ENCODE measurements at places on chromosomes 12 and 14.

DNA sequence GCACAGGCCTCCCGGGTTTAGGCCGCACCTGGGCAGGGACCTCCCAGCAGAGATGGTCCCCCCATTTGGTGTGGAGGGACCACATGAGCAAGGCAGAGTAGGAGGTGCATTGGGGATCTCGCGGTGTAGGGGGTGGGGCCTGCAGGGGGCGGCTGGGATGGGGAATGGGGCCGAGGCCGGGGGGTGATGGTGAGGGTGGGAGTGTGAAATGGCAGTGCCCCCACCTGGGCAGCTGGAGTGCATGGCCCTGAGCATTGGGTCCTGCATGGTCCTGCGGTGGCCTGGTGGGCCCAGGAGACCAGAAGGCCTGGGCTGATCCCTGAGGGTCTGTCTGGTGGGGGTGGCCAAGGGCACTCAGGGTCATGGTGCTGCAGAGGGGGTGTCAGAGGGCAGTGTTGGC, 111.8 kb downstream of the KIF26A start:
- no peak for DNase-seq

DNA sequence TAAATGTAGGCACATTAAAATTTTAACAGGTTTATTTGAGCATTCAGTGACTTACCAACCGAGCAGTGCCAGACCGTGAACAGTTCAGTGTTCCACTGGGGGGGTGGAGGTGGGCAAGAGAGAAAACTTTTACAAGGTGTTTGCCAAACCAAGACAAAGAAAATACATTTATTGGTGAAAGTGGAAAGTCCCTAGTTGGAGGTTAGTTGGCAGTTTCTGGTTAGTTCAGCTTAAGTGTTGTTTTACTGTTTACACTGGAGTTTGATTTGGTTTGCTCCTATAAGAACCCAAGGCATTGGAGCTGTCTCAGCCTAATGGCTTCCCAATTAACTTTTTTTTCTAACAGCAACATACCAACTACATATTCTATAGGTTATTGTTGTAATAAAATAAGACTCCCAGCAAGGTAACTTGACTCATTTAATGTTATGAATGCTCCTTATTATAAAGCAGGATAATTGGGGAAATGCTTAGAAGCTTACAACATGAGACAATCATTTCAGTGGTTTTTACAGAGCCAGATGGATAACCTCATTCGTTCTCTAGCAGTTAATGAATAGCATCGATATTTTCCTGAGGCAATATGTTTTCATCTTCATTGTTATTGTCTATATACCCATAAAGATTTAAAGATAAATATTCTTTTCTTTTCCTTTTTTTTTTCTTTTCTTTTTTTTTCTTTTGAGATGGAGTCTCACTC, 115.8 kb downstream of the ETNK1 start:
- DNase-seq = no peak

- no peak for DNase-seq
Observed at GRCh38 chr14:33307691-33308251, 369.1 kb downstream of the NPAS3 start.

DNA sequence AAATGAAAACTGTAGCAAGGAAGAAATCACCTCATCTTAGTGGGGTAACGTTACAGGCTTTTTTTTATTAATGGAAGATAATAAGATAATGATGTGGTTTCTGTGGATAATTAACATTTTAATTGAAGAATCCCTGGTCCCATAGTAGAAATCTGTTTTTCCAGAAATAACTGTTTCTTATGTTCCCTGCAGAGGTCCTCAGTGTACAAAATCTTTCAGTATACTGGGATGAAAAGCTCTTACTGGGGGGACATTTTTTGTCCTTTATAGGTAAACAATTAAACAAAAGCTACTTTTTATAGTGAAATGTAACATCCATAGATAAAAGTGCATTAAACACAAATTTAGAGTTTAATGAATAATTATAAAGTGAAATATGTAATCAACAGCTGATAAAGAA, 312.2 kb downstream of the ATXN7L3B start:
- DNase-seq = no peak

DNA sequence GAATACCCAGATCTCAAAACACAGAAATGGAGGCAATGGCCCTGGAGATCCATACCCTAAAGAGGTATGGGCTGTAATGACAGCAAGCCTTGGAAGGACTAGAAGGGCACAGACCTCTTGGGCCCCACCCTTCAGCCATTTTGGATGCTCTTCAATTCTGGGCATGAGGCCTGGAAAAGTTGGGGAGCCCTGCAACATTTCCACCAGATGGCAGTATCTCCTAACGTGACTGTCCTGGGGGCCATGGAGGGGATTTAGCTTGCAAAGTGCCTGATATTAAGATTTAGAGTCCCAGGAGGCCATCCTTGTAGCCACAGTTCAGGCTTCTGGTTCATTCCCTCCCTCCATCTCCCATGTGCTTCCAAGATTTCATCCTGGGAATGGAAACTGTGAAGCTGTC, 30.2 kb downstream of the KCNA5 start:
- DNase-seq = no peak

GRCh38 chr12:54131641-54132280, 57.0 kb downstream of the SMUG1 start:
- DNase-seq = no peak

DNA sequence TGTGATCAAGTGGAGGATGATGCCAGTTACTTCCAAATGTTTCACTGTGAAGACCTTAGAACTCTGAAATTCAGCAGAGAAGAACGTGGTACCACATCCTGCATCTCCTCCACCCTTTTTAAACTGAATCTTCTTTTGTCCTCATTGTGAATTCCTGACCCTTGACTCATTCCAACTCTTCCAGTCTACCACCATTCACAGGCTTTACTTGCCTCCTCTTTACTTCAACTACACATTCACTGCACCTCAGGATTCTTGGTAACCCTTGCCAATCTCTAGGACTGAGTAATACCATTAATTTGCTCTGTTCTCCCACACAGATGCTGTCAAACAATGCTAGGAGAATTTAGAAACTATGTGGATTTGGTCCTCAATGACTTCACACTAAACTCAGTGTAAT, 37.3 kb downstream of the PPP1R12A start:
- no peak for DNase-seq

GRCh38 chr14:22888662-22889061, 5.6 kb downstream of the REM2 start:
- no peak for DNase-seq

GRCh38 chr14:104878582-104878981, 13.5 kb downstream of the CEP170B start:
- DNase-seq = no peak

DNA sequence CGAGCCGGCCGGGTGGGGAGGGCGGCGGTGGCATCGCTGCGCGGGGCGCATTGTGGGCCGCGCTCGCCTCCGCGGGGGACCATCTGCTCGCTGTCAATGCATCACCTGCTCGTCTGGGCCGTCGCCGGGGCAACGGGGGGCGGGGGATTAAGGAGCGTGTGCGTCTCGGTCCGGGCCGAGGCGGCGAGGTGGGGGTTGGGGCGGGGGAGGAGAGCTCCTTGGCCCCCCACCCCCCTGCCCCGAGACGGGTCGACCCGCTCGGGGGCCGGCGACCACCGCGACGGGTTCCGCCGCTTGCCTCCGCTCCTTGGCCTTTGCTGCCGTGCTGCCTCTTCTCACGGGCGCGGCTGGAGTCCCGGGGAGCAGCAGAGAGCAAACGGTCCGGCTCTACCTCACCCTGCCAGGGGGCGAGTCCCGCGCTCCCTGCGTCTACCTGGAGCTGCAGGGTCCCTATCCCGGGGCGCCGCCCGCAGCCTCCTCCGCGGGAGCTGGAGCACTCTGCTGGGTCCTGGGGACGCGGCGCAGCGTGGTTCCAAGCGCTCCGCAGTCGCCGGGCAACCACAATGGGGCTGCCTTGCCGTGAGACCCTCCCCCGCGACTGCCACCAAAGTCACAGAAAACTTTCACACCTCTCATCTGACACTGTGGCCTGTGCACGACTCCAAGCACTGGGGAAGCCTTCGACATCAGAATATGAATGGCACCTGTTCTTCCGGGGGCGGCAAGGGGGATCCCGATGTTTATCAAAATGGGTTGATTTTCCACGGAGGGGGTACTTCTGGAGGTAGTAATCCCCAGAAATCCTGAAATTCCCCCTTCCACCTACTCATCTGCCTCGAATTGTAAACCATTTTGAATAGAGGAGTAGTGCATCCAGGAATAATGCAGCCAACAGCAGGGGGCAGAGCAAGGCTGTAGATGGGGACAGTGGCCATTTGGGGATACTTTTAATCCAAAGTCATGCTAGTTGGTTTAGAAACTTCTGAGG, at the start of gene C12orf42:
Gene C12orf42, minus strand, starts transcription at position 500 of the 988 bp plus-strand sequence. CDS start 17,542 bp downstream, outside the sequence.
- no peak for DNase-seq

- no peak for DNase-seq
Observed at GRCh38 chr12:80622271-80622670, 85.2 kb upstream of the MYF6 start.

GRCh38 chr12:116434155-116435011, 124.8 kb upstream of the MAP1LC3B2 start:
- DNase-seq = no peak

GRCh38 chr12:109833307-109834189, at the start of gene TRPV4:
Gene TRPV4, minus strand, starts transcription at chr12:109833398. Its CDS starts 18,602 bp downstream, at chr12:109814796.
- DNase-seq = no peak

DNA sequence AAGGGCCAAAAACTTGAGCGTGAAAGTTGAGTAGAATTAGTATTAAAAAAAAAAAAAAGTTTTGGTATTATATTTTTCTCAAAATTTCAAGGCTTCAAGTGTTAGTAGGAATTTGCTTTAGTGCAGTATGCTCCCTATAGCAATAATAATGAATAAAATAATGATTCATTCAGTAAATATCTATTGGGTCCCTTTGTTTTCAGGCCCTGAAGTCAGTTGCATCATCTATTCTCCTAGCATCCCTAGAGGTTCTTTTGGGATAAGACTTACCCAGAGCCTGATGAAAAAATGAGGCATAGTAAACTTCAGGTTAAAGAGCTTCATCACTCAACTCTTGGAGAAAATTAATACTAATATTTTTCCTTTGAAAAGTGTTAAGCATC, 1.1 kb downstream of the KMT5A start:
- no peak for DNase-seq

DNA sequence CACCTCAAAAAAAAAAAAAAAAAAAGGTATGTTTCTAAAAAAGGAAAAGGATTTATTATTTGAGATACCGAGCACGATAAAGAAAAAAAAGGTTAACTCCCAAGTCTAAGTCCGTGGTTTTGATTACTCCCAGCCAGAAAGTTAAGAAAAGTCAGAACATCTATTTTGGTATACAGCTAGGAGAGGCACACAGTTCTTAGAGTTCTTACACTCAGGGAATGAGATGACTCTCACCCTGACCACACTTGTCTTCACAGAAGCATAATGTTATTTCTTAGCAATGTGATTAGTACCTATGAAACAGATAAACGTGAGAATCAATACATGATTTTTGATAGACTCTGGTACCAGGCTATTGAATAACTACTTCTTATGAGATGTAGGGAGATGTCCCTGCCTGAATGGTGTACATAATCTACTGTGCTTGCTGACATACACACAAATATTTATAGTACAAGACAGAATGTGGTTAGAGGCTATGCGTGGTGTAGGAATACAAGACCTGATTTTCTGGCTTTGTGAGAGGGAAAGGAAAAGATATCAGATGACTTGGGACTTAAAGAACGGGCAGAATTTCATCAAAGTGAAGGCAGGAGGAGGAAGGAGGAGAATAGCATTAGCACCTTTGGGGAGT, 31.6 kb downstream of the LIMA1 start:
- DNase-seq = no peak

- no peak for DNase-seq
Observed at GRCh38 chr12:69872804-69873203, 47.8 kb downstream of the MYRFL start.

- DNase-seq = no peak
Observed at GRCh38 chr14:103625356-103626095, 3.5 kb upstream of the KLC1 start.

- no peak for DNase-seq
Observed at GRCh38 chr12:128947209-128947608, 93.9 kb downstream of the GLT1D1 start.

GRCh38 chr14:60658211-60658690, 9.0 kb upstream of the SIX1 start:
- DNase-seq = no peak

DNA sequence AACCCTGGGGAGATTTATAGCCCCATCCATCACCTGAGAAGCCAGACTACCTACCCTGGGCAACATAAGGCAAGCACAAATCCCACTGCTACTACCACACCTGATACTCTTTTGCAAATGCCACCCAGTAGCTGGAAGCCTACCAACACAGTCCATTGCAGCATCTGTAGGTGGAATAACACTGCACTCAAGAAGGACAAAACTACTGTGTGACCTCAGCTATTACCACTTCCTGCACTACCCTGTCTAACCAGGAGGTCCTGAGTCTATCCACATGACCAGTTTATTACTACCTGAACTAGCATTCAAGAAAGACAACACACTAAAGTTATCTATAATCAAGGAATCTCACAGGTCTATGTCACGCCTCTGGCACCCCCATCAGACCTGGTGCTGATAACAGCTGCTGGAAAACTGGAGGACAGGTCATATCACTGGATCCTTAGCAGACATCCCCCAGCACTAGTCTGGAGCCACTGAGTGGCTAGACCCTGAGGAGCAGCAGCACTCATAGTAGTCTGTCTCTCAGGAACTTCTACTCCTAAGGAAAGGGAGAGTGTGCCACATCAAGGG, 2.9 kb upstream of the CLEC1A start:
- DNase-seq = no peak

GRCh38 chr14:69475194-69475818, 9.2 kb upstream of the PLEKHD1 start:
- no peak for DNase-seq

- DNase-seq = no peak
Observed at GRCh38 chr12:49869816-49870500, 27.1 kb upstream of the BCDIN3D start.

- no peak for DNase-seq
Observed at GRCh38 chr14:81625343-81625742, 91.7 kb upstream of the SEL1L start.

GRCh38 chr12:1517007-1517406, 77.4 kb downstream of the FBXL14 start:
- no peak for DNase-seq

DNA sequence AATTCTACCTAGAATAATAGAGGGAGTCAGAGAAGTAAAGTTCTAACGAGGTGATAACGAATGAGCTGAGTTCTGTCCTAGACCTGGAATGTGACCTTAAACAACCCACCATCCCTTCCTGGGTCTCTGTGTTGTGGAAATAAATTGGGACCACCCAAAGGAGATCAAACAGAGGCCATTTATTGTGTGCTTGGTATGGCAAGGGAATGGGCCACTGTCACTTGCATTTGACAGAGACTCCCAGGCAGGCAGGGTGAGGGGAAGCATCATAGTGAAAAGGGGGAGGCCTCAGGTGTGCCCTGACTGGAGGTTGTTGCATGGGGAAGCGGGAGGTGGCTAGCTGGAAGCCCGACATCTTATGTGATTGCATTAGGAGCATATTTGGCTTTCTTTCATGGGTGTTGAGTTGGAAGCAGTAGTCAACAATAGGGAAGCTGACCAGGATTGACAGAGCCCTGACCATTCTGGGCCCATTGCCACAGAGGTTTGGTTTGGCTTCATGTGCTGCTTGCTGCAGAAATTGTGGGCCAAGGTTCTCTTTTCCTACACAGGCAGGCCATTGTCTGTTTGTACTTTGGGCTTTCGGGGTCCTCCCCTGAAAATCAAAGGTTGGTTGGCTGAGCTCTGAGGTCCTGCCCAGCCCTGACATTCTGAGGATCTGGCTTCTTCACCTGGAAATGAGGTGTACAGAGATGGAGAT, 17.6 kb upstream of the FAM181A start:
- no peak for DNase-seq
